ENCODE measurements at places on chromosomes 2 and 18.

- DNase-seq: no peak
These were observed 947.6 kb downstream of the DPP10 start for GRCh38 chr2:115389898-115390565.

- no peak for DNase-seq
These were observed 176.1 kb downstream of the SH3BP4 start for GRCh38 chr2:235127931-235128330.

DNA sequence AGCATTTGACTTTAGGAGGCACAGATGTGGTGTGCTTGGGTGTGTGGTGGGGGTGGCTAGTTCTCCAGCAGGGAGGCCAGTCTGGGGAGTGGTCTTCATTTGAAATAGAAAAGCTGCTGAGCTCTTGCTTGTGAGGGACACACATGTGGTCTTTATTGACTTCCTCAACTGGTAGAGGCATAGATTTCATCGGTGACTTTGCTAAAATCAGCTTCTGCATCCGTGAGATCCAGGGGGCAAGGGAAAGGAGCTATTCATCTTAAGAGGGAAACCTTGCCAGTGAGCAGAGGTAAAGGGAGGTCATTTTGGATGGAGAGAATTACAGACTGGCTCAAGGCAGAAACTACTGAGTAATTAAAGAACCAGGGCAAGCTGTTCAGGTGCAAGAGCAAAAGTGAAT, 4.7 kb downstream of the MAPRE3 start:
- no peak for DNase-seq

DNA sequence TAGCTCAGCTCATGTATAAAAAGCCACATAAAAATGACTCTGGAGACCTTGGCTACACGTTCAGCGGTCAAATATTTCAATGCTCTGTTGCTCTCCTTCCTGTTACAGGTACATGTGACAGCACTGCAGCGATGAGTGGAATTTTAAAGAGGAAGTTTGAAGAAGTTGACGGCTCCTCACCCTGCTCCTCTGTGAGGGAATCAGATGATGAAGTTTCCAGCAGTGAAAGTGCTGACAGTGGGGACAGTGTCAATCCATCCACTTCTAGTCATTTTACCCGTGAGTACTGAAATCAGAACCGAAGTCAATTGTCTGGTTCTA, 125.4 kb downstream of the CSRNP3 start:
- DNase-seq: no peak

GRCh38 chr18:58015065-58015780, 28.8 kb upstream of the NEDD4L start:
- DNase-seq: no peak

GRCh38 chr2:20596973-20597859, 53.7 kb downstream of the HS1BP3 start:
- DNase-seq: no peak

DNA sequence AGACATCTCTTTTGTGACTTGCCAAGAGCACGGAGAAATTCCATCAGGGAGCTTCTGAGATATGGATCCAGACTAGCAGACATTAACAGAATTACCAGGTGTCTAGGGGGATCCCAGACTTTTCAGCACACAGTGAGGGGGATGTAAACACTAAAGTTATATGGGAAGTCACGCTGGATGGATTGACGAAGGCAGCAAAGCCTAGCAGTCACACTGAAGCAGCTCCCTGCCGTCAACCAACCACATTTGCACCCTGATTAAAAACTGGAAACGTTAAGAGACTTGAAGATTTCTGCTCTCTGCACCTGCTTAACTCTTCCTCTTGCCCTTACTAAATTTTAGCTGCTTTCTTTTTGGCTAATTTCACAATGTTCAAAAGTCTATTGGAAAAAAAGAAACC, 62.5 kb upstream of the BCL2L11 start:
- DNase-seq: no peak

- no peak for DNase-seq
These were observed 135.6 kb upstream of the ALKAL2 start for GRCh38 chr2:423479-423878.

DNA sequence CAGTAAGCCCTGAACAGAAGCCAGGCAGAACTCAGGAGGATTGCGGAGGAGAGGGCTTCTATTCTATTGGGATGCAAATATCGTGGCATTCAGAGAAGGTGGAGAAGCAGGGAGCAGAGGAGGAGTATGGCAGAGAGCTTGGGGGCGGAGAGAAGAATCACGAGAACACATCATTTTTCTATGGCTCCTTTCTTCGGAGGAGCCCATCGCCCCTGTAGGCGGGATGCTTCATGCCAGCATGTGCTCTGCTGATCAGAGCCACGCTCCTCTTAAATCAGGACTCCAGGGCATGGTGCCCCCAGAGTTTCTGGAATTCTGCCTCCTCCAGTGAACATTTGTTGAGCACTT, 71.1 kb downstream of the CIB4 start:
- no peak for DNase-seq

- no peak for DNase-seq
These were observed 888.6 kb upstream of the NRXN1 start for GRCh38 chr2:51920509-51920908.

- no peak for DNase-seq
These were observed 67.2 kb downstream of the KCTD1 start for GRCh38 chr18:26480897-26481795.

GRCh38 chr2:179936654-179937053, 70.4 kb downstream of the CWC22 start:
- peak; percentile 7 for DNase-seq

DNA sequence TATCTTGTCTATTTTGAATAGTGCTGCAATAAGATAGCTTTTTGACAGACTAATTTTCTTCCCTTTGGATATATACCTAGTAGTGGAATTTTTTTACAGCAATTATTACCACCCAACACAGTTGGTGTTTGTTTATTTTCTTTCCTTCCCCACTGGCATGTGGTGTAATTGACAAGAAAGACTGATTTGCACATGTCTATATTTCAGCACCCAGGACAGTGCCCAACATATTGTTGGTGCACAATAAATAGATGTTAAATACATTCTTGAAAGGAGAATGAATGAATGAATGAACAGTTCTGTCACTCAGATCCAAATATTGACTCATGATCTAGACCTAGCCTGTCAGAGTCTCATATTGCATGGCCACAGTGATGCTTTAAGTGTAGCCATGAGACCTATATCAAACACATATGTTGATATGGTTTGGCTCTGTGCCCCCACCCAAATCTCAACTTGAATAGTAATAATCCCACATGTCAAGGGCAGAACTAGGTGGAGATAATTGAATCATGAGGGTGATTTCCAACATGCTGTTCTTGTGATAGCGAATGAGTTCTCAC, 538.2 kb downstream of the NYAP2 start:
- DNase-seq: no peak

GRCh38 chr2:54629914-54630857, 93.3 kb upstream of the EML6 start:
- DNase-seq: no peak

DNA sequence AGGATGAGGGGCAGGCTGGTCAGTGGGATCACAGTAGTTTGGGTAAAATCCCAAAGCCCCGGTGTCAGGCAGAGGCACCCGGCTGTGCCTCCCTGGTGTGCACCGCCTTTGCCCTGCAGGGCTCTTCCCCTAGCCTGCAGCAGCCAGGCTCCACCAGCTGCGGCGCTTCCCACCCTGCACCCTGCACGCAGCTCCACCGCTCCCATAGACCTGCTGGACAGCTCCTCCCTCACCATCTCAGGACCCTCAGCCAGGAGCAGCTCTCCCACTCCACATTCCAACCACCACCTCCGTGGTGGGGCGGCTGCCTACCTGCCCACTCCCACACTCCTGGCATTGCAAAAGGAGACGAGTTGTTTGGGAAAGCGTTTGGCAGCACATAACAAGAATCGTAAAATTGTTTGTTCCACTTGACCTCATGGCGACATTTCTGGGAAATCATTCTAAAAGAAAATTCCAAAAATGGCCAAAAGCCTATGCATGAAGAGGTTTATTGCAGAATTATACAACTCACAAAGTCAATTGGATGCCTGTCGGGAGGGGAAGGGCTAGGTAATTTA, 287.4 kb upstream of the HDAC4 start:
- DNase-seq: no peak

- DNase-seq: no peak
These were observed 4.7 kb upstream of the NPC1 start for GRCh38 chr18:23591011-23591410.

DNA sequence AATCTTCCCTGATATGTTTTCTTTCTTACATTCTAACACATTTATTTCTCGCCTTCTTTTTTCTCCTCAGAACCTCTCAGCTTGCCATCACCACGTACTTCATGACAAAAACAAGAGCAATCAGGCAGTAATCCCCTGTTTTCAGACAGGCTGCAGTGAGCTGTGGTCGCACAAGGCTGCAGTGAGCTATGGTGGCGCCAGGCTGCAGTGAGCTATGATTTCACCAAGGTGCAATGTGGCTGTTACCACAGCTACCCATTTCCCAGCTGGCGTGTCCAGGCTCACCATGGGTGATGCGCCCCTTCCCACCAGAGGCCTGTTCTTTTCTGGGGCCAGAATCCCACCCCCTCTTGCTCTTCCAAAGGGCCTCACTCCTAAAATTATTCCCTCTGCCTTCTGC, 25.8 kb downstream of the TCF23 start:
- no peak for DNase-seq

DNA sequence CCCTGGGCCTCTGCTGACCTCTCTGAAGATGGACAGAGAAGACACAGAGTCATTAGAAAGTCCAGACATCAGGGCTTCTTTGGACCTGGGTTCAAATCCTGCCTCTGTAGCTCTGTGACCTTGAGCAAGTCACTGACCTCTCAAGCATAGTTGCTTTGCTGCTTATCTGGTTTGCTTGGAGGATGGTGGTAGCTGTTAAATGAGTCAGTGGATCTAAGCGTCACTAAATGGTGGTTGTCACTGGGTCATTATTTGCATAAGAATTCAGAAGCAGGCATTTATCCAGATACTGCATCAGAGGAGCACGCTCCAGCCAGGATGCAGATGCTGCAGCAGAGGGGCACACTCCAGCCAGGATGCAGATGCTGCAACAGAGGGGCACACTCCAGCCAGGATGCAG, 229.2 kb downstream of the GLI2 start:
- DNase-seq: no peak

Measured in NCI-H2171 treated with DMSO at 0.1 percent for 48 hours (cell line).